Stimulated activated effector memory CD8-positive, alpha-beta T cell treated with anti-CD3 and anti-CD28 coated beads, Interleukin-12 subunit alpha, Interleukin-12 subunit beta, amount 100 ng/mL, for 72 hours (primary cell): ENCODE measurements at places on chromosomes 2 and 18.

GRCh38 chr18:54828281-54828881 is at the start of gene RAB27B:
TSS of gene RAB27B (plus strand) at chr18:54828477. CDS start at chr18:54877586, 49,109 bp downstream.
- DNase-seq, result peak; percentile 70

DNA sequence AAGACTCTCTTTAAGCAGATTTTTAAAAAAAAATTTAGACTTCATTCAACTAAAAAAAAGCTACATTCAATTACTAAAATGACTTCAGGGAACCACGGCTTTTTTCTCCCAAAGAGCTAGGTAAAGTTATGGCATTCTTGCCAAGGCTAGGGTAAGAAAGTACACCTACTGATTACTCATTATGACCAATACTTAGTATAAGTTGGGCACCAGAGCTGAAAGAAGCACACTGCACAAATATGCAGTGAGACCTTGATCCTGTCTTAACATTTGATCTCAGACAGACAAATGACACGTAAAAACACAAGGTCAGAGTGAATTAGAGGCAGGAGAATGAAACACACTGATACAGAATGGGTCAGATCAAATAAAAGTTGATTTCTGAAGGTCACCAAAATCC is 88.7 kb downstream of the THADA start:
- no peak for DNase-seq

- DNase-seq, result no peak
Observed at GRCh38 chr2:46704593-46704992, 211.0 kb downstream of the MCFD2 start.

DNA sequence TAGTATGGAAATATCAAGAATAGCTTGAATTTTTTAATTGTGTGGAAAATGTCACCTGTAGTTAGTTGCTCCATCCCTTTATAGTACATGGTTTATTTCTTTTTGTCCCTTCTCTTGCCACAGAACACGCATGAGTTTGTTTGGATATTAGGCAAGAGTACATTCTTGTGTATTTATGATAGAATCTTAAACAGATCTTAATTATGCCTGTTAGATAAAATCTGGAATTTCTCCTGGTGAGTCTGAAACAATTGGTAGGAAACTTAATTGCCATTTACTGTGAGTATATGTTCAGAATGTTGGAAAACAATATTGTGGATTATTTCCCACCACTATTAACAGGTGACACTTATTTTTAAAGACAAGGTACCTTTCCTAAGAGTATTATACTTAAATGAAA is 30.2 kb upstream of the CABYR start:
- no peak for DNase-seq

DNA sequence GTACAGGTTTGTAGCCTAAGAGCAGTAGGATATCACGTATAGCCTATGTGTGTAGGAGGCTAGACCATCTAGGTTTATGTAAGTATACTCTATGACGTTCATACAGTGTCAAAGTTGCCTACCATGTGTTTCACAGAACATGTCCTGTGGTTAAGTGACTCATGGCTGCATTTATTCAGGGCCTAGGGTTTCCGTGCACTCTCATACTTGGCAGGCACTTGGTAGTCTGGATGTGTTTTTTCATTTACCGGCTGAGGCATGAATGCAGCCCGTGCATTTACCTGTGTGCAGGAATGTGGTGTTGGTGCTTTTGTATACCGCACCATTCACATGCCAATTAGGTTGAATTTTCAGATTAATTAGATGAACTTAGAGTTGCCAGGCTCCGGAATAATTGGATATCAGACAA is 43.4 kb downstream of the MYL12B start:
- peak; percentile 33 for DNase-seq

GRCh38 chr2:67318993-67319481 is 78.1 kb upstream of the ETAA1 start:
- DNase-seq, result no peak

DNA sequence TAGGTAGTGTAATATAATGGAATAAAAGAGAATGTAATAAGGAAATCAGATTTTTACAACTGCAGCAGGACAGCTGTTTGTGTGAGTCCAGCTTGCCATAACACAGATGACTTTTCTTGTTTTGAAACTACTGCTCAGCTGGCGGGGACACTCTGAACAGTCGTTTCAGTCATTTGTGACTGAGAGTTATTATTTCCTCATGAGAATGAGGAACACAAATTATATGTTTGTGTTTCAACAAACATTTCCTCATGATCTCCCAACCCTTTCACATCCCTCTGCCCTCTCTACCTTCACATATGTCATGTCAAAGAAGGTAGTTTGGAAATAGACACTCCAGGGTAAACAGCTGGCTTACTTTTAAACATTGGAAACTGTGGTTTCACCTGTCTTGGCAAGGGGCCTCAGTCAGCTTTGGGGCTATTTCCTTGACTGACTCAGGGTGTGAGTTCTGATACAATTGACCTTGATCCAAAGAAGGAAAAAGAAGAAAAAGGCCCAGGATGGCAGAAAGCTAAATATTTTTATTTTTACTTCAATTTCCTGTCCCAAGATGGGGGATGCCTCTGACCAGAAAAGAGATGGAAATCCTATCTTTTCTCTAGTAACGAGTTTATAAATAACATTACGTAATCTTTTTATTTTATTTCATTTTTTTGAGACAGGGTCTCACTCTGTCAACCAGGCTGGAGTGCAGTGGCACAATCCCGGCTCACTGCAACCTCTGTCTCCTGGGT is 593 bp downstream of the SP140L start:
- no peak for DNase-seq

DNA sequence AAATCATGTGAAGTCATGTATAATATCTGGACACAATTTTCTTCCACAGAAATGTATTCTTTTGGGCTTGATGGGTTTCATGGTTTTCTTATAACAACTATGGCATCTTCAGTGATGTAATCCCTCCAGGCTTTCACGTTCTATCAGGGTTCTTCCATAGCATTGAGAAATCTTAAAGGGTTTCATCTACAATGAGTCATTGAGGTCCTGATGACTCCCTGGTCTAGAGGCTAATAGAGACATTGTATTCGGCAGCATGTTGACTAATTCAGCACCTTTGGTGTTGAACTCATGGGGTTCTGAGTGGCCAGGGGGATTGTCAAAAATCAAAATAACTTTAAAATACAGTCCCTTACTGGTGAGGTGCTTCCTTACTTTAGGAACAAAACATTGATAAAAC is 614.0 kb upstream of the CRIM1 start:
- DNase-seq, result no peak

- no peak for DNase-seq
Observed at GRCh38 chr2:86747711-86748639, 27.9 kb downstream of the RMND5A start.
